Activated T-helper 2 cell treated with anti-CD3 and anti-CD28 coated beads, Interferon-gamma antibody, Interleukin-2, Interleukin-4, amounts not matched to agents 10 μg/mL and 5 μg/mL and 100 μg/mL, durations not matched to agents 14 hours and 24 hours and 36 hours (primary cell): ENCODE measurements at places on chromosomes 13 and 19. TPM values are rescaled to one million over a fixed set of nuclear protein-coding genes. Genes with fewer than 3 reads are reported as not detected.

FGF21 gene
- total RNA-seq = not detected in 2 replicates

CBLC gene
- not detected in 2 replicates for total RNA-seq

GPR12 gene
- total RNA-seq = not detected in 2 replicates

IGFL1 gene
- total RNA-seq = not detected in 2 replicates

ZNF345 gene
- total RNA-seq = 2.3 and 3.9 TPM in 2 replicates

DLEU7 gene
- total RNA-seq = not detected in 2 replicates

KLK4 gene
- total RNA-seq = not detected in 2 replicates

CACNG6 gene
- not detected in 2 replicates for total RNA-seq

- DNase-seq = no peak
Observed at GRCh38 chr13:25466880-25467279, 95.1 kb downstream of the ATP8A2 start.

DNA sequence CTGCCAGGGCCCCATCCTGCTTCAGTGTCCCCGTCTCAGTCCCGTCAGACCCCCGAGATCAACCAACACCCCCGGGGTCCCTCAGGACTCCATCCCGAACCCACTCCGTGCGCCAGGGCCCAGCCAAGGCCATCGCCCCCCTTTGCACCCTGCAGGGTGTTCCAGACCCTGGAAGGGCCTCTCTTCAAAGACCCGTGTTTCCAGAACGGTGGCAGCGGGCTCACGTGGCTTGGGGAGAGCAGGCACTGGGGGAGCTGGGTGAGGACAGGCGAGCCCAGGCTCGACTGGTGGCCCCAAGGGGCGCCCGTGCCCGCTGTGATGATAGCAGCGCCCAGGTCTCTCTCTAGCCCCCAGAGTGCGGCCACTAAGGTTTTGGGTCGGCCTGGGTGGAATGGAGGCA lies 1.4 kb downstream of the KASH5 start:
- no peak for DNase-seq

- DNase-seq = no peak
Observed at GRCh38 chr13:37905736-37906135, 36.2 kb upstream of the TRPC4 start.

- no peak for DNase-seq
Observed at GRCh38 chr19:801861-802497, 4.7 kb downstream of the PTBP1 start.

- DNase-seq = no peak
Observed at GRCh38 chr13:37364007-37364406, 234.6 kb downstream of the POSTN start.

DNA sequence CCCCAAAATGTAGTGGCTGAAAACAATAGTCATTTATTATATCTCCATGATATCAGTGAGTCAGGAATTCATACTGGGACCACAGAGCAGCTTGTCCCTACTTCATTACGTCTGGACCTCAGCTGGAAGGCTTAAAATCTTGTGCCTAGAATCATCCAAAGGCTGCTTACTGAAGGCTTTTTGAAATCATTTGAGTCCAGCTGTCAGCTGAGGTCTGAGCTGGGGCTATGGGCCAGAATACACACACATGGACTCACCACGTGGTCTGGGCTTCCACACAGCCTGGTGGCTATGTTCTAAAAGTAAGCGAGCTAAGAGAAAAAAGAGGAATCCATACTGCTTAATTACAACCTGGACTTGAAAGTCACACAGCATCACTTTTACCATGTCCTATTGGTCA lies 209.2 kb downstream of the KCTD12 start:
- no peak for DNase-seq

DNA sequence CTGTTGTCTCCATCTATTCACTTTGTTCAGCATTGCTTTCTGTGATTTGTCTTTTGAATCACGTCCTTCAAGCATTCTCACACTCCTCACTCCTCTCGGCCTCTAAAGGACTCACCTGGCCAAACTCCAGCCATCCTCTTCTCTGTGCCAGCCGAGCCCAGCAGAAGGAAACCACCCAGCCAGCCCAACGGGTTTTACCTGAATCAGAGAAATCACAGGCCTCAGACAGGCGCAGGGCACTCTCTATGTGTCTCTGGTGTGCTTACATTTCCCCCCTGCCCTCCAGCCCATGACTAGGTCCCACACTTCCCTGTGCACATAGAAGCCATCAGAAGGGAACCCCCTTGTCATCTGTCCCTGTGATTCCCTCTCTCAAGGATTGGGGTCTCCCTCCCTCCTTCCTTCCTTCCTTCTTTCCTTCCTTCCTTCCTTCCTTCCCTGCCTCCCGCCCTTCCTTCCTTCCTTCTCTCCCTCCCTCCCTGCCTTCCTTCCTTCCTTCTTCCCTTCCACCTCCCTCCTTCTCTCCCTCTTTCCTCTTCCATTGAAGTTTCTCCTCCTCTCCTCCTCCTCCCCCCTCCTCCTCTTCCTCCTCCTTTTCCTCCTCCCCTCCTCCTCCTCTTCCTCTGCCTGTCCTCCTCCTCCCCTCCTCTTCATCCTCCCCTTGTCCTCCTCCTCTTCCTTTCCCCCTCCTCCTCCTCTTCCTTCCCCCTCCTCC lies 8.8 kb upstream of the ZNF541 start:
- no peak for DNase-seq

DNA sequence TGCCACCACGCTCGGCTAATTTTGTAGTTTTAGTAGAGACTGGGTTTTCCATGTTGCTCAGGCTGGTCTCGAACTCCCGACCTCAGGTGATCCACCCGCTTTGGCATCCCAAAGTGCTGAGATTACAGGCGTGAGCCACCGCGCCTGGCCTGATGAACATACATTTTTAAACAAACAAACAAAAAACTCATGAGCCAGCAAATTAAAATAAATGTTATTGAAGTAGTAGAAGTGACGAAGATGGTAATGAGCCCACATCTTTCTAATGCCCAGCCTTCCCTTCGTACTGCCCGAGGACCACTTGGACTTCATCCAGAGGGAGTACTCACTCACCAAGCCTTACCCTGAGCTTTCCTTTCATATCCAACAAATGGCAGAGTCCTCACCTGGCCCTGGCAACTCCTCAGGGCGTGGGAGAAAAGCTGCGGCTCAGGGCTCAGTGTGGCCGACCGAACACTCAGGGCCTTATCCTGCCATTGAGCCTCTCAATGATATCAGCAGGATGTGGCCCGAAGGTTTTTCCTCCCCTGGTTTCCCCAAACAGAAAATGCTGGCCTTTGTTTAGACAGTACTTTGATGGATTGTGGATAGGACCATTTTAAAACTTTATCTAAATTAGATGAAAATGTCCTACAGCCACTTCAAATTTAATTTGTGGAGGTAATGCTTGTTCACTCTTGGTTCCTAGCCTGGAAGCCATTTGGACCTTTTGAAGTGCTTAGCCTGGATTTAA lies 22.8 kb upstream of the ABCC4 start:
- DNase-seq = no peak

- no peak for DNase-seq
Observed at GRCh38 chr13:110475117-110475516, 86.4 kb downstream of the RAB20 start.

DNA sequence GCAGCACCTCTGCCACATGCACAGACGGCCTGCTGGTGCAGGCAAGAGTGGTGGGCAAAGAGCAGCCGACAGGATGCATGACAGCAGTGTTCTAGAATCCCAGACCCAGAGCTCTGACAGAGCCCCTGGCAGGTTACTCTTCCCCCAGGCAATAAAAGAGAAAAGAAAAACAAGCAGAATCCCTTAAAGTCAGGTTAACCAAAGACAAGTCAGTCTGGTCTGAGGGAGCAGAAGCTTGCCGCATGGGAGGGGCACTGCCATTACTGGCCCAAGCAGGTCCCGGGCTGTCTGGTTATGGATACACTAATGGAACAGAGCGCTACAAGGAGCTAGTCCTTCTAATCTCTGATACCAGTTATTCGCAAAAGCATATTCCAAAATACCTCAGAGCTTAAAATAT lies 36.1 kb upstream of the DOCK9 start:
- DNase-seq = no peak

- DNase-seq = no peak
Observed at GRCh38 chr13:111790621-111791020, 276.3 kb upstream of the SOX1 start.

DNA sequence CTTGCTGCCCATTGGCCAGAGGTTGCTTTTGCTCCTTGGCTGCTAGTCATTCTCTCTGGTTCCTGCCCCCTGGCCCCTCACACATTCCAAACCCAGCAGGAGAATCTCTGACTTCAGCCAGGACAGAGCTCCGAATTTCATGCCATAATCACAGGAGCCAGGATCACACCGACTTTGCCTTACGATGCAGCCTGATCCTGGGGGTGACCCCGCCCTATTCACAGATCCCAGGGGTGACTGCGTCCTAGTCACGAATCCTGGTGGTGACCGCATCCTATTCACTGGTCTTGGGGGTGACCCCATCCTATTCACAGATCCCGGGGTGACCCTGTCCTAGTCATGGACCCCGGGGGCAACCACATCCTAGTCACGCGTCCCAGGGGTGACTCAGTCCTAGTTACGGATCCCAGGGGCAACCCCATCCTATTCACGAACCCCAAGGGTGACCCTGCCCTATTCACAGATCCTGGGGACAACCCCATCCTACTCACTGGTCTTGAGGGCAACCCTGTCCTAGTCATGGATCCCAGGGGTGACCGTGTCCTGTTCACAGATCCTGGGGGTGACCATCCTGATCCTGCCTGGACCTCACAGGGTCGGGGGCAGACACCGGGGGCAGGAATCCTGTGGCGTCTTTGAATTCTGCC lies 7.4 kb upstream of the TEX29 start:
- no peak for DNase-seq

- no peak for DNase-seq
Observed at GRCh38 chr13:46359714-46360113, 27.3 kb downstream of the RUBCNL start.

- no peak for DNase-seq
Observed at GRCh38 chr13:40498461-40498860, 168.0 kb downstream of the FOXO1 start.

- no peak for DNase-seq
Observed at GRCh38 chr19:27876976-27877512, 1335.9 kb downstream of the UQCRFS1 start.
